Type B pancreatic cell (in vitro differentiated cells): ENCODE measurements at places on chromosomes 12 and 14. TPM values are rescaled to one million over a fixed set of nuclear protein-coding genes. Genes with fewer than 3 reads are reported as not detected.

- peaks cover 60% of the 10 kb centered on the region for H3K4me1 ChIP-seq
- DNase-seq: no peak
- H3K27ac ChIP-seq: no peak overlapping the region
- H3K36me3 ChIP-seq: no peaks in the 10 kb centered on the region
Observed at GRCh38 chr14:54623279-54624004, 56.5 kb downstream of the SAMD4A start.

GRCh38 chr12:111788178-111788654 is 21.5 kb downstream of the ALDH2 start:
- peaks cover 4% of the 10 kb centered on the region for H3K36me3 ChIP-seq
- no peak overlapping the region for H3K4me3 ChIP-seq
- H3K4me1 ChIP-seq: no peaks in the 10 kb centered on the region

- H3K27me3 ChIP-seq: no peaks in the 10 kb centered on the region
- H3K27ac ChIP-seq: no peak overlapping the region
- H3K36me3 ChIP-seq: no peaks in the 10 kb centered on the region
- H3K4me3 ChIP-seq: no peak overlapping the region
Observed at GRCh38 chr12:89234324-89235114, 117.8 kb downstream of the DUSP6 start.

The LHX5 gene
- total RNA-seq: 0.12 TPM in 1 of 2 replicates, not detected in the other

- DNase-seq: no peak
- H3K27me3 ChIP-seq: peaks cover 34% of the 10 kb centered on the region
- H3K4me3 ChIP-seq: no peak overlapping the region
Observed at GRCh38 chr12:132196038-132196872, 52.0 kb downstream of the NOC4L start.

DNA sequence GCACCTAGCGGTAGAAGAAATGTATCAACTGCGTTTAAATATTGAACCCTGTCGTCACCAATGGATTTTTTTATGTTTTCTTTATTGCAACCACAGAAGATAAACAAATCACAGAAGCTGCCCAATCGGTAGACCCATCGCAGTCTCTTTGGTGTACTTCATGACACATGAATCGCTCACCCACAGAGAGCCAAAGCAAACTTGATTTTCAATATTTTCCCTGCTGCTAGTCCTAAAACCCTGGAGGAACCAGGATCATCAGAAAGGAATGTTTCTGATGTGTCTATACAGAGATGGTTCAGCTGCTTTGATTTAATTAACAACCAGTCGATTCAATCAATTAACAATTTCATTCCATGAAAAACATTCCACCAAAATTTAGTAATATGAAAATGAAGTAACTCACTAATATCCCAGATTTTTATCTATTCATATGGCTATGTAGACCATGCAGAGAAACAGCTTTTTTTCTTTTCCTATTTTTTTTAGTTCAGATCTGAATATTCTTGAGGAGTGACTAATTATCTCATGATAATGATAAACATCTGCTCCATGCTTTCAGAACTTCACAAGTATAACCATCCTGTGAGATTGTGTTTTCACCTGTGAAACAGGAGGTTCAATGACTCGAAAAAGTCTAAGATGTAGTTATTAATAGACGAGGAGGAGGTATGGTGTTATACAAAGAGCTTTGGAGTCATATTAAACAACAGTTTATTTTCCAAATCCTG is 46.1 kb downstream of the DIO2 start:
- H3K27me3 ChIP-seq: no peaks in the 10 kb centered on the region
- no peak overlapping the region for H3K27ac ChIP-seq
- H3K4me3 ChIP-seq: no peak overlapping the region
- H3K4me1 ChIP-seq: no peaks in the 10 kb centered on the region
- H3K36me3 ChIP-seq: no peaks in the 10 kb centered on the region
- no peak for DNase-seq

DNA sequence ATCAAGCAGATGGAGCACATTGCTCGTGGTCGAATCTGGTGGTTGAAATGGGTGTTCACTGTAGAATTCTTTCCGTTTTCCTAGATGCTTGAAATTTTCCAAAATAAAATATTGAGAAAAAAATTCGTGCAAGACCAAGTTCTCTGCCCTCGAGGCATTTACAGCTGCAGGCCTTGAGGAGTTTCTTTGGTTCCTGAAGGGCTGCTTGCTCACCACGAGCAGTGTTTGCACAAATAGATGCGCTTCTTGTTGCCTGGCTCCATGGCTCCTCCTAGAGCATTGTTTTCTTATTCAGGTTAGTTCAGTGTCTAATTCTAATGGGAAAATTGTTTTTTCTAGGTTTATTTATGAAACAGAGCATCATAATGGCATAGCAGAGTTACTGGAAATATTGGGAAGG is 74.5 kb upstream of the DYNC1H1 start:
- no peak for DNase-seq
- H3K4me1 ChIP-seq: no peaks in the 10 kb centered on the region

- H3K27me3 ChIP-seq: no peaks in the 10 kb centered on the region
- H3K27ac ChIP-seq: no peak overlapping the region
Observed at GRCh38 chr14:89571491-89571890, 154.5 kb upstream of the FOXN3 start.

The ERBB3 gene
- 76.5 and 176 TPM in 2 replicates for total RNA-seq

DNA sequence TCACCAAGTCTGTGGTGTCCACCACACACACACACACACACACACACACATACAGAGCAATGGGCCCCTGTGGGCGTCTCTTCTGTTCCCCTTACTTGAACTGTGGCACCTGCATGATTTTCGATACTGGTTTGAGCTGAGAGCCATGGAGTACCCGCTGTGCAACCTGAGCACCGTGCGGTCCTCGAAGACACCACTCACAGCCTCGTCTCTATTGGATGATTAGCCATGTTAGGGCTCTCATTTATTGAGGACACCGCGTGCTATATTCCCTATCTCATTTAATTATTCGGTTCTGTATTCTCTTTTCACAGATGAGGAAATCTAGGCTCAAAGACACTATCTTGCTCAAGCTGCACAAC is 623 bp upstream of the C14orf132 start:
- H3K4me3 ChIP-seq: peak overlapping the region; percentile 88
- peaks cover 44% of the 10 kb centered on the region for H3K27me3 ChIP-seq
- peaks cover 22% of the 10 kb centered on the region for H3K4me1 ChIP-seq
- H3K27ac ChIP-seq: peak overlapping the region; percentile 47
- no peak for DNase-seq
- peaks cover 16% of the 10 kb centered on the region for H3K36me3 ChIP-seq

The VSIG10 gene
- total RNA-seq: 45.1 and 105 TPM in 2 replicates

GRCh38 chr14:23865502-23865901 is 88.1 kb upstream of the DHRS4 start:
- H3K4me1 ChIP-seq: no peaks in the 10 kb centered on the region
- H3K36me3 ChIP-seq: no peaks in the 10 kb centered on the region
- no peaks in the 10 kb centered on the region for H3K27me3 ChIP-seq
- no peak overlapping the region for H3K27ac ChIP-seq
- H3K4me3 ChIP-seq: no peak overlapping the region

The TMTC1 gene
- total RNA-seq: 24.0 and 48.7 TPM in 2 replicates

The EPYC gene
- 0.53 TPM in 1 of 2 replicates, not detected in the other for total RNA-seq

GRCh38 chr12:30928356-30929244 is 2.1 kb downstream of the TSPAN11 start:
- H3K27ac ChIP-seq: no peak overlapping the region
- peaks cover 20% of the 10 kb centered on the region for H3K36me3 ChIP-seq
- peak overlapping the region; percentile 85 for H3K4me3 ChIP-seq
- peaks cover 36% of the 10 kb centered on the region for H3K4me1 ChIP-seq
- peaks cover 53% of the 10 kb centered on the region for H3K27me3 ChIP-seq

- H3K4me1 ChIP-seq: peaks cover 6% of the 10 kb centered on the region
- peaks cover 16% of the 10 kb centered on the region for H3K27me3 ChIP-seq
- DNase-seq: no peak
- H3K27ac ChIP-seq: no peak overlapping the region
Observed at GRCh38 chr12:31574803-31575575, 15.9 kb downstream of the DENND5B start.

GRCh38 chr14:23018107-23018506 is 8.2 kb upstream of the C14orf93 start:
- no peak overlapping the region for H3K4me3 ChIP-seq
- DNase-seq: no peak
- H3K27me3 ChIP-seq: peaks cover 4% of the 10 kb centered on the region
- peaks cover 29% of the 10 kb centered on the region for H3K4me1 ChIP-seq

The BCAT1 gene
- 153 and 573 TPM in 2 replicates for total RNA-seq

- H3K27me3 ChIP-seq: peaks cover 26% of the 10 kb centered on the region
- H3K27ac ChIP-seq: no peak overlapping the region
- no peaks in the 10 kb centered on the region for H3K36me3 ChIP-seq
- DNase-seq: no peak
- H3K4me1 ChIP-seq: no peaks in the 10 kb centered on the region
Observed at GRCh38 chr12:126558810-126559209, 1493.6 kb downstream of the AACS start.

The CLEC14A gene
- 0.34 and 0.62 TPM in 2 replicates for total RNA-seq

GRCh38 chr14:75906680-75907280 is 75.0 kb downstream of the TGFB3 start:
- H3K4me1 ChIP-seq: peaks cover 50% of the 10 kb centered on the region
- H3K36me3 ChIP-seq: peaks cover 3% of the 10 kb centered on the region
- no peak overlapping the region for H3K4me3 ChIP-seq
- DNase-seq: no peak

GRCh38 chr12:100141998-100142850 is 450 bp downstream of the BLTP3B start:
- no peaks in the 10 kb centered on the region for H3K36me3 ChIP-seq
- H3K27ac ChIP-seq: peak overlapping the region; percentile 97
- H3K4me3 ChIP-seq: peak overlapping the region; percentile 99
- no peak for DNase-seq

- no peaks in the 10 kb centered on the region for H3K36me3 ChIP-seq
- no peak overlapping the region for H3K4me3 ChIP-seq
- DNase-seq: no peak
- no peaks in the 10 kb centered on the region for H3K4me1 ChIP-seq
- H3K27me3 ChIP-seq: peaks cover 11% of the 10 kb centered on the region
Observed at GRCh38 chr14:56878766-56879165, 68.5 kb upstream of the OTX2 start.

- no peaks in the 10 kb centered on the region for H3K27me3 ChIP-seq
- H3K27ac ChIP-seq: no peak overlapping the region
- H3K4me3 ChIP-seq: no peak overlapping the region
- no peaks in the 10 kb centered on the region for H3K4me1 ChIP-seq
- H3K36me3 ChIP-seq: no peaks in the 10 kb centered on the region
- DNase-seq: no peak
Observed at GRCh38 chr12:10406725-10407124, 2.8 kb downstream of the KLRC4 start.

- peaks cover 8% of the 10 kb centered on the region for H3K4me1 ChIP-seq
- peak; percentile 62 for DNase-seq
- no peak overlapping the region for H3K4me3 ChIP-seq
Observed at GRCh38 chr12:1930803-1931597, 12.5 kb upstream of the CACNA2D4 start.

DNA sequence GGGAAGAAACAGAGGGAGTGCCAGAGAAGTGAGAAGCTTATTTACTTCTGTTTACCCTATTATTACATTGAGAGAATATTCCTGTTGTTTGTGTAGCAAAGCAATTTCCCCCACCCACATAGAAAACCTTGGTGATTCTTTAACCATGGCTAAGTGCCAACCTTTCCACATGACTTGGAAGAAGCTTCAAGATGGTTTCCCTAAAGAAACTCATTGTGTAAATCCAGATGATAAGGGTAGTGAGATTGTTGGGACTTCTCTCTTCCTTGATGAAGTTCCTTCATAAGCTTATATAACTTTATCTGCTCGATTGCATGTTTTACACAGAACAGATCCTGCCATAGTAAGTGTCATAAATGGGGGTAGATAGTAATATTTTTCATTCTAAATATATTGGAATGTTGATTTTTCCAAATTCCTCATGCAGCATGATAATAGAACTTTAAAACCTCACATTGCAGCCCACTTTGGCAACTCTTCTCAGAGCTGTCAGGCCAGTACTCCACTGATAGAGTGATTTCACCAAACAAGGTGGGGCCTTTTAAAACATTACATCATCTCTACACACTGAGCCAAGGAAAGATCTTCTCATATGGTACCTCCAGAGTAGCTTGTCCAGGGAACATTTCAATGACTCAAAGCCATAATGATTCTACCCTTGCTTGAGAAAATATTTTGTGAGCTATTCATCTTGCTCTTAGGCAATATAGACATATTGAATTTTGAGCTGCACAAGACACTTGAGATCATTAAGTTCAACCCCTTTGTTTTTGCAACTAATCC is 47.8 kb upstream of the KIF21A start:
- no peak for DNase-seq
- H3K36me3 ChIP-seq: no peaks in the 10 kb centered on the region
- no peak overlapping the region for H3K27ac ChIP-seq
- no peaks in the 10 kb centered on the region for H3K27me3 ChIP-seq
- H3K4me1 ChIP-seq: no peaks in the 10 kb centered on the region
- H3K4me3 ChIP-seq: no peak overlapping the region

DNA sequence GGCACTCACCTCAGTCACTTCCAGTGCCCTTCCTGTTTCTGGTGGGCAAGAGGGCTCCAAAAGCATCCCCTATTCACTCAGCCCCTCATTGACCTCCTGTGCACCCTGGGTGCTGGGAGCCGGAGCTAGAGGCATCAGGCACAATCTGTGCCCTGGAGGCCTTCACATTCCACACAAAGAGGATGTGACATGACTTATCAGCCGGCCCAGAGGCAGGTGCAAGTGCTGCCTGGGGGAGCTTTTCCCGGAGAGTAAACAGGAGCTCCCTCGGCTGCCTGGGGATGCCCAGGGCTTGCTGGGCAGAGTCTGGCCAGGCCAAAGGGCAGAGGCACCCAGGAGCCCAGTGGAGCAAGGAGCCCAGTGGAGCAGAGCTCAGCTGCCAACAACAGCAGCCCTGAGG is 64.5 kb downstream of the BCL11B start:
- H3K4me3 ChIP-seq: no peak overlapping the region
- DNase-seq: no peak
- H3K4me1 ChIP-seq: peaks cover 24% of the 10 kb centered on the region
- no peaks in the 10 kb centered on the region for H3K27me3 ChIP-seq

- no peak overlapping the region for H3K4me3 ChIP-seq
- H3K36me3 ChIP-seq: no peaks in the 10 kb centered on the region
- no peak for DNase-seq
- H3K4me1 ChIP-seq: no peaks in the 10 kb centered on the region
Observed at GRCh38 chr12:85588221-85588620, 248.0 kb downstream of the RASSF9 start.

The PSEN1 gene
- total RNA-seq: 58.9 and 76.4 TPM in 2 replicates
